ENCODE measurements at places on chromosomes 4 and X.

DNA sequence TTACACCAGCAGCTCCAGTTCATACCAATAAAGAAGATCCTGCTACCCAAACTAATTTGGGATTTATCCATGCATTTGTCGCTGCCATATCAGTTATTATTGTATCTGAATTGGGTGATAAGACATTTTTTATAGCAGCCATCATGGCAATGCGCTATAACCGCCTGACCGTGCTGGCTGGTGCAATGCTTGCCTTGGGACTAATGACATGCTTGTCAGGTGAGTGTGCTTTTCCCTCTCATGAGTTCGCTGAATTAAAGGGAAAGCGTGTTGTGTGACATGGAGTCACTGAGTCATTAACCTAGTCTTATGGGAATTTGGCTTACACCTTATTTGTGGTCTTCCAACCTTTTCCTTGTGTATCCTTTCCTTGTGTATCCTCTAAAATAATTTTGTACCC lies 15.9 kb downstream of the TMEM165 start:
- no peak for DNase-seq

- no peak for DNase-seq
These were observed 180.7 kb downstream of the CEP135 start for GRCh38 chr4:56129431-56129861.

DNA sequence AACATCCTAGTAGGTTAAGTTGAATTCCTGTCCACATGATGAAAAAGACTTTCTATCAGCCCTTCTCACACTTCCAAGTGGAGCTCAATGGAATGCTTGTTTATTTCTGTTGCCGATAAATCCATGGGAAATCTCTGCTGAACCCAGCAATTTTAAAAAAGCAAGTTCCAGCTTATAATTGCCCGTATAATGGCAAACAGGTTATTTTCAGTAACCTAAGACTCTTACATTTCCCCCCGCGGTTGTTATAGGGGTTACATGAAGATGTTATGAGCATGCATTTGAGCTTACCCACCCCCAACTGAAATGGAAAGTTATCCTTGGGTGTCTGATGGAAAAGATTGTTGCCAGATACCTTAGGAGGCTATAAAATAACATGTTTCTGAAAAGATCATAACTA lies 136.2 kb downstream of the PALLD start:
- no peak for DNase-seq

DNA sequence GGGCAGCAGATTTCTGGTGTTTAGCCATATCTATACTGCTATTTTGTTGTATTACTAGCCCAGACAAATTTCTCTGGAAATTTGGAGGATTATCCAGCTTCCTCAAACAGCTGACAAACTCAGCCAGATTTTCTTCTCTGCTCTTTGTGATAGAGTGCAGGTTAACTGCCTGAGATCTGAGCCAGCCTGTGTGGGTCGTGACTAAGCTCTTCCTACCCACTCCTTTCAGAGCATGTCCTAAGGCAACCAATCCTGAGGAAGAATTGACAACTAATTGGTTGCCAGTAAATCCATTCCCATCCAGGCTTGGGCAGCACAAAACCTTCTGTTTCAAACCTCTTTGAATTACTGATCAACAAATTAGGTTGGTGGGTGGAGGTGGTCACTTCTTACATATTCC lies 2.5 kb upstream of the GABRA2 start:
- no peak for DNase-seq

DNA sequence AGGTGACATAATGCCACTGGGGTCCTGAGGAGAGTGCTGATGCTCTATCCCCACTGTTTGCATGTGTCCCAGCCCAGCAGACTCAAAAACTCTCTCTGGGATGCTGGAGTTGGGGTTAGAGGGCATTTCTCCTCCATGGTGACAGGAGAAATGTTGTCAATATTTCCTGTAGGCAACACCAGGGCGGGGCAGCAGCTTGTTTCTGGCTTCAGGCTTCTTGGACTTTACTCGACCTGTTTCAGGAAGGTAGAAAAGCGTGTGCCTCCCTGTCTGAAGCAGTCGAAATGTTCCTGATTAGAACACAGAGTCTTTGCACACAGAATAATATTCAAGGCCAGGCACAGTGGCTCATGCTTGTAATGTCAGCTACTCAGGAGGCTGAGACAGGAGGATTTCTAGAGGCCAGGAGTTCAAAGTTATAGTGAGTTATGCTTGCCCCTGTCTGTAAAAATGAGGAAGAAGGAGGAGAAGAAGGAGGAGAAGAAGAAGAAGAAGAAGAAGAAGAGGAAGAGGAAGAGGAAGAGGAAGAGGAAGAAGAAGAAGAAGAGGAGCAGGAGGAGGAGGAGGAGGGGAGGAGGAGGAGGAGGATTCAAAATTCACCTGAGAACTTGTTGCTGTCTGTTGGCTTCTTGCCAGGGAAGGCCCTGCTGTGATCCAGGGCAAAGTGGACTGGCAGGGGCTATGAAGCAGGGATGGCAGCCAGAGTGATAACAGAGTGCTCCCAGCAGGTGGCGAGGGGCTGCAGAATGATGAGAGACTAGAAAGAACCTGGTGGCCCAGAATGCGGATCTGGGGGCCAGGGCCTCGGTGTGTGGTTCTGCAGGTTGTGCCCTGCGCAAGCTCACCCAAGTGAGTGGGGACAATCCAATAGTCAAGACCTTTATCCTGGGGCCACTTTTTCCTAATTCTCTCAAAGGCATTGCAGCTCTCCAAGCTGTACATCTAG lies 82.9 kb downstream of the RTL5 start:
- no peak for DNase-seq

DNA sequence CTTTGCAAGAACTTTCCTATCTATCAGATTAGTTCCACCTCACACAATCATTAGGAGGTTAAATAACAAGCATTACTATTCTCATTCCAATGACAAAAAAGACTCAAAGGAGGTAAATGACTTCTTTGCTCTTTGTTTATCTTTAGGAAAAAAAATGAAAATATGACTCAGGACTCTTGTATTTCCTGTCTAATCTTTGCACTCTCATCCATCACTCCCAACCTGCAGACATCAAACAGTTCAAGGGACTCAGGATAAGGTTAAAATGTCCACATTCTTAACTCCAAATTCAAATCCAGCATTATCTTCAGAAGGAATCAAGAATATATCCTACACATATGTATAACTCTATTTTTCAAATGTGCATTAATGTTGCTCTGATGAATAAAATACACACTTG lies 139.6 kb downstream of the UNC5C start:
- DNase-seq: no peak

GRCh38 chr4:53717064-53717549 lies 125.8 kb upstream of the LNX1 start:
- no peak for DNase-seq

DNA sequence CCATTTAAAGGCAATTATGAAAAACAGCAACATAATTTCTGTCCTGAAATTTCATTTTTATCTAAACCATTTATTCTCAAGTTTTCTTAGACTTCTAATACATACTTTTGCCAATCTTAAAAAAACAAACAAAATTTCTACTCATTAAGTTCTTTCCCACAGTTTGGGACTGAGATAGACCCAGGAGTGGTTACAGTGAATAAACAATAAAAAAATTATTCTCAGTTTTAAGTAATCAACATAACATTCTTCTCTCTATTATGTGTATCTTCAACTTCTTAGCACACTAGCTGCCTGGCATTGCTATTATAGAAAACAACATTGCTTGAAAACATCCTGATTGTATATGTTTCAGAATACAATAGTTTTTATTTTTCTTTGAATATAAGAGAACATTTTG lies 532.8 kb downstream of the IL15 start:
- DNase-seq: no peak

Measured in hematopoietic multipotent progenitor cell treated with erythropoietin and hydrocortisone succinate and interleukin-3 and kit ligand, for 15 days (in vitro differentiated cells).